ENCODE measurements at places on chromosomes 2 and 18.

DNA sequence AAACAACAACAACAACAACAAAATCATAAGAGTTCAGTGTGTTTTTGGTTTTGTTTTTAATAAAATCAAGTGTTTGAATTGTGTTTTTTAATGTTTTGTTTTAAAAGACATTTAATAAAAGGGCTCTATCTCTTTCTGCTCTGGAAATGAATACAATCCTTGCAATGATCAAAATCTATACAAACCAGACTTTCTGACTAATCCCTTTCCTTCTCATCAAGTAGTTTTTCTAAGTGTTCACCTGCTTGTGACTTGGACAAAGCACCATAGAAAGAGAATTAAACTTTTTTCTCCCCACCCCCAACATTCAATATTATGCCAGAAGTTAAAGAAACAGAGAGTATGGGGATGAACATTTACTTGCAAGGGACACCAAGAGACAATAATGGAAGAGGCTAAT lies 61.4 kb downstream of the KCTD18 start:
- ATAC-seq, result peak; percentile 61

- no peak for ATAC-seq
Measured at GRCh38 chr2:241981076-241981700, 111.7 kb downstream of the RTP5 start.

DNA sequence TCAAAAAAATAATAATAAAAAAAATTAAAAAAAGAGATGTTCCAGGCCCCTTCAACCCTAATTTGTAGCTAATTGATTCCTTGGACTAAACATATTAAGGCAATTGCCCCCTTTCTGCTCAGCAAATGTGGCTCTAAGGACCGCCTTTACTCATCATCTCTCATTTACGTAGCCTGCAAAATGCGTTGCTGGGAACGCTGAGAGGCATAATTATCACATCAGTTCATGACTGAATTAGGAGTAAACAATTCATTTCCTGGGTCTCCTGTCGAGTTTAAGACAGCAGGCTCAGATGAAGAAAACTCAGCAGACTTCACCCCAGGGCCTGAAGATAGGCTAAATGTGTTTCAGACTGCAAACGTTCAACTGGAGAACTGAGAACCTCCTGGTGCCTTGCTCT lies 413.5 kb downstream of the NBAS start:
- ATAC-seq, result no peak

- no peak for ATAC-seq
Measured at GRCh38 chr2:43303889-43304288, 77.5 kb upstream of the ZFP36L2 start.

DNA sequence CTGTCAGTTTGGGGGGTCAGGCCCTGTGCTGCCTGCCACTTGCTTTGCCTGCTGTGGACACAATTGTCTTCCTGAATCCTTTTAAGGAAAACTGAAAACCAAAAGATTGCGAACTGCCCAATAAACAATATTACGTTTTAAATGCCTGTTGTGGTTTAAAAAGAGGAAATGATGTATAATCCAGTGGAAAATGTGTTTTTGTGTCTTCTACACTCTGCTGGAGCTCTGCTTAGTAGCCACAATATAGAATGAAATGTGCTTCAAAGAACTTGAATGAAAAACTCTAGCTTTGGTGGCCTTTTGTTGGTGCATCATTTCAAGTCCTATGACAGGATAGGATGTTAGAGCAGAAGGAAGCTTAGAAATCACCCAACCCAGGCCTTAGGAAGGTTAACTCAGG lies 23.2 kb upstream of the CABYR start:
- ATAC-seq, result no peak

DNA sequence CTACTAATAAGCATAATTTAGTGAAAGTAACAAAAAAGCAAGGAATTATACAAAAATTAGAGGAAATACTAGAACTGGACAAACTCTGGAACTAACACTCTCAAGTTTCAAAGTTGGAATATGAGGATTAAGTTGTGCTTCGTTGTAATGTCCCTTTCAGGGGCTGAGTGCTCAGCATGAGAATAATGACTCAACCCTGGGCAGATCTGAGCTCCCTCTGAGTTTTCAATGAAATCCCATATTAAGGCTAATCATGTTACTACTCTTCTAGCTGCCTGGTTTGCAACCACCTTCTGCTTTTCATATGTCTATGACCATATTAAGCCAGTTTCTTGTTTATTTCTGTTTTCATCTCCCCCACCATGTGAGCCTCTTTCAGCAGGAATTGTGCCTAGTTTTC lies 274.9 kb upstream of the LRRTM4 start:
- no peak for ATAC-seq
